ENCODE measurements at places on chromosomes 7 and 10.

- no peak for DNase-seq
Observed at GRCh38 chr10:59997827-59998525, 91.6 kb upstream of the CCDC6 start.

GRCh38 chr10:131692686-131693334 is 208.0 kb upstream of the PPP2R2D start:
- no peak for DNase-seq

- no peak for DNase-seq
Observed at GRCh38 chr7:69775231-69775771, 177.0 kb downstream of the AUTS2 start.

GRCh38 chr10:61332581-61332980 is 120.6 kb downstream of the TMEM26 start:
- no peak for DNase-seq

DNA sequence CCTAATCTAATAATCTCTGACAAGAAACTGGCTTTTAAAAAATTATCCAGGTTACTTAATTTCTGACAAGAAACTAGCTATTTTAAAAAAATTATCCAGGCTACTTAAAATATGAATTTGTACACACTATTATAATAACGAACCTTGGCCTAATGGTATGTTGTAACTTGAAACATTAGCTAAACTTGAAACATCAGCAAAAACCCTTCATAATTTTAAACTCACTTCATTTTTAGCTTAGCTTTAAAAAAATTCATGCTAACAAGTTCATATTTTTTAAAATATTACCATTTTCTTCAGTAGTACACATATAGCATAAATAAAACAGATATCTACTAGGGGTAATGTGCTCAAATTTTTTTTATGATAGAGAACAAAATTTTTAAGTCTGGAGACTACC is 35.6 kb downstream of the BRAF start:
- DNase-seq = no peak

DNA sequence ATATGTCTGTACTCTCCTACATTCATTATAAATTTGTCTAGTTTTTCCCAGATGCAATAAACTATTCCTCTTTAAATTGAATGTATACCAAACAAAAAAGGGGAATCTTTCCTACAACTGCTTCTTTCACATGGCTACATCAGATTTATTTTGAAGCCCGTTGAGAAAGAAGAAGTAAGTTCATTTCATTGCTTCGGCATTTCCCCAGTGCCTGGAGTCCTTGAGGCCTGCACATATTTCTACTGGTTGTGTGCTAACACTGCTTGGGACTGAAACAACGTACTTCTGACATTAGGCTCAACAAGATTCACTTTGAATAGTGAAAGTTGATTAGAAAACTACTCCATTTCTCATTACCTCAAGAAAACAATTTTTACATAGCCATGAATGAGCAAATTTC is 201.7 kb downstream of the PHF14 start:
- DNase-seq = no peak

- no peak for DNase-seq
Observed at GRCh38 chr10:47357131-47357582, 9.0 kb downstream of the RBP3 start.

- DNase-seq = no peak
Observed at GRCh38 chr7:2711895-2712675, 24.1 kb downstream of the AMZ1 start.

GRCh38 chr7:105399043-105399725 is 10.5 kb upstream of the SRPK2 start:
- peak; percentile 29 for DNase-seq

Data from epithelial cell of esophagus (primary cell).